Calu3 (cell line): ENCODE measurements at places on chromosomes 13 and 19.

- no peak for DNase-seq
These were observed 204.9 kb upstream of the KL start for GRCh38 chr13:32811297-32811800.

DNA sequence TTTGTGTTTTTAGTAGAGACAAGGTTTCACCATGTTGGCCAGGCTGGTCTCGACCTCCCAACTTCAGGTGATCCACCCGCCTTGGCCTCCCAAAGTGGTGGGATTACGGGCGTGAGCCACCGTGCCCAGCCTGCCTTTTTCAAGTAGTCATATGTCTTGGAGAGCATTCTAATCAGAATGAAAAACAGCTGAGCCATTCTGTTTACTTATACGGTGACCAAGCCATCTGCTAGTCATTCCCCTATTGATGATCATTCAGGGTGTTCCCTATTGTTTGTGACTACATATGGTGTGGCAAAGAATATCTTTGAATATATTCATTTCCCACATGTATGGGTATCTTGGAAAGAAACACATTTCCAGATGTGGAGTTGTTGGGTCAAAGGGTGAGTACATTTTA lies 17.2 kb downstream of the BLOC1S3 start:
- peak; percentile 19 for DNase-seq

DNA sequence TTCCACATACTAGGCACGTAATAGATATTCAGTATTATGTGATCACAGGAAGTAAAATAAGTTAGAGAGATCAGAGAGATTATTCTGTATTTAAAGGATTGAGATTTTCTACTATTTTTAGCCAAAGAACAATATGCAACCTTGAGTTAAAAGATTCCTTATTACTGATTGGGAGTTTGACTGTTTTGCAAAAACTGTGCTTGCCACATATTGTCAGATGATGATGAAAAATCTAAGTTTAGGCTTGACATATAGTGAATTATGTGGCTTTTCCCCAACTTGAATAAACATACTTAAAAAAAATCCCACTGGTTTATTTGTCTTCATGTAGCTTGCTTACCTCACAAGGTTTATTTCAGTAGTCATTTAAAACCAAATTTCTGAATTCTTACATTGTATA lies 194.4 kb downstream of the KCNRG start:
- DNase-seq = no peak

- no peak for DNase-seq
These were observed 1345.1 kb upstream of the PCDH20 start for GRCh38 chr13:62760724-62761123.

DNA sequence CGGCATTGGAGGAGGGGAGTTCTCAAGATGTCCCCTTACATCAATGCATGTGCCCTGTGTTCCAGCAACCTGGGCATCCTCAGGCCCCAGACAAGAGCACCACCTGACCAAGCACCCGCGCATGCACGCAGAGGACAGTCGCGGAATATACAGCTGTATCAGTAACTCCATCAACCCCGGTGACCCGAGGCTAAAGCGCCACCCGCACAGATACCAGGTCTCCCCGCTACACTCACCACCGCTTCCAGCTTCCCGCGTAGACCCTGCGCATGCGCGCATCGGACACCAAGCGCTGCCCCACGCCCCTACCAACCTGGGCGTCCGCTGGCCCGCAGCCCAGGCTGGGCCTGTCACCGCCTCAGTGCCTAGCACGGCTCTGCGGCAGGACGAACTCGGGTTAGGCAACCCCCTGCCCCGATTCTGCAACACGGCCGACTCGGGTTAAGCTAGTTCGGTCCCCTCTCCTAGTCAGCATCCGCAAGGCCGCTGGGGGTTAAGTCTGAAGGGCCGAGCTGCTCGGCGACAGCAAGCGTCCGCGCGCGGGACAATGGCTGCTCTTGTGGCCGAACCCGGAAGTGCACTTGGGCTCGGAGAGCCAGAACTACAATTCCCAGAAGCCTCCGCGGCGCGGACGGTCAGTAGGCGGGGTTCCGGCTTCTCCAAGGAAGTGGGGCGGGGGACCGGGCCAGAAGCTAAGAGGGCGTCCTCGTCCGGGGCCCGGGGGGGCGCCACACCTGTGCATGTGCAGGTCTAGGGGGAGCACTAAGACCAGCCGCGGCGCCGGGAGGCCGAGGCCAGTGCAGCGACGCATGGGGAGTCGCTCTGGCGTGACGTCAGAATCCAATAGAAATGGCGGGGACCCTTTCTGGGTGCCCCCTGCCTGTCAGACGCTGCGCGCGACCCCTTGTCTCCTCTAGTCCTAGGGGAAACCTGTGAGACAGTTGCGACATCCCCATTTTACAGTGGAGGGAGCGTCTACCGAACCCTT lies at the start of gene ZNF180:
ZNF180 (minus strand) TSS at position 561 of the 988 bp plus-strand sequence. CDS start 3,188 bp downstream, outside the sequence.
- peak; percentile 99 for DNase-seq

DNA sequence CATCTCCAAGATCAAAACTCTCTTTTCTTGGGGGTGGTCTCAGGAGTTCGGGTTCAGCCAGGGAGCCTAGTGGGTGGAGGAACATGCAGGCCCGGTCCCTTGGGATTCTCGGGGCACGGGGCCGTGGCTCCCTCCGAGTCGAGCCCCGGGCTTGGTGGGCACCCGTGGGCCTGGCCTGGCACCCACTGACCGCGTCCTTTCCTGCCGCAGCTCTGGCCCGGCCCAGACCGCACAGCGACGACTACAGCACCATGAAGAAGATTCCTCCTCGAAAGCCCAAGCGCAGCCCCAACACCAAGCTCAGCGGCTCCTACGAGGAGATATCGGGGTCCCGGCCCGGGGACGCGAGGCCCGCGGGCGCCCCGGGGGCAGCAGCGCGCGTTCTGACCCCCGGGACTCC lies 510.6 kb downstream of the MYO16 start:
- no peak for DNase-seq

- DNase-seq = peak; percentile 49
These were observed 7.8 kb upstream of the SLC44A2 start for GRCh38 chr19:10617409-10618121.

DNA sequence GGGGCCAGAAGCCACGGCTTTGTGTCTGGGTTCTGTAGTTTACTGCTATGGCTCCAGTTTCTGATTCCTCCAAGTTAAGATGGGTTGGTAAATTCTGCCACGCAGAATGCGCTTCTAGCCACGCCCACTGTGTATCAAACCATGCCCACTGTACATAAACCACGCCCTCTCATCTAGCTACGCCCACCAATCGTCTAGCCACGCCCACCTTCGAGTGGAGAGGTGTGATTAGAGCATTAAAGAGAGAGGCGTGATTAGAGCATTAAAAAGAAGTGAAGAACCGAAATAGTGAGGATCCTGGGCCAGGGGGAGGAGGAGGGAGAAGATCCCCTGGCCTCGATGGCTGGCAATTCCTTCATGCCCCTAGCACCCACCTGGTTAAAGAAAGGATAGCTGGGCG lies 43.7 kb upstream of the ADGRE5 start:
- no peak for DNase-seq

DNA sequence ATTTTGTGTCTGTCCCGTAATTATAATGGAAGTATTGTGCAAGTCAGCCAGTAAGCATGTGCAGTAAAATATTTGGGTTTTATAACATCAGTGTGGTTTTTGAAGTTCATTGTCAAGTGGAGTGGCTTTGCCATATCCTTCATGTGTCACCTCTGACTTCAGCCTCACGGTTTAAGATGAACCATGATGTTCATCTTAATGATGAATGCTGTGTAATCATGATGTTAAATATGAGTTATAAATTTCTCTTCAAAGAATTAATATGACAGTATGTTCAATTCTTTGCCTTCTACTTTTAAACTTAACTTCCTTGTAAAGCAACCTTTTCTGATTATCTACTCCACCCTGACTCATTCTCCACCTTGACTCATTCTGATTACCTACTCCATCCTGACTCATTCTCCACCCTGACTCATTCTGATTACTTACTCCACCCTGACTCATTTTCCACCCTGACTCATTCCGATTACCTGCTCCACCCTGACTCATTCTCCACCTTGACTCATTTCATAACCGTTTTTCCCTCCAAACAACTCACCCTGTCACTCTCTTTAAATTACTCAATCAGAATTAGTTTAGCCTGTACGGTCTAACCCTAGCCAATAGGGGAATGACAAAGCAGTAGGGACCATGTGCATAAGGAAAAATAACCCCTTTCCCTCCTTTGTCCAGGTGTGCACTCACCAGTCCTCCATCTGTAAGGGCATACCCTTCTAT lies 50.3 kb upstream of the ANKRD10 start:
- DNase-seq = peak; percentile 26

DNA sequence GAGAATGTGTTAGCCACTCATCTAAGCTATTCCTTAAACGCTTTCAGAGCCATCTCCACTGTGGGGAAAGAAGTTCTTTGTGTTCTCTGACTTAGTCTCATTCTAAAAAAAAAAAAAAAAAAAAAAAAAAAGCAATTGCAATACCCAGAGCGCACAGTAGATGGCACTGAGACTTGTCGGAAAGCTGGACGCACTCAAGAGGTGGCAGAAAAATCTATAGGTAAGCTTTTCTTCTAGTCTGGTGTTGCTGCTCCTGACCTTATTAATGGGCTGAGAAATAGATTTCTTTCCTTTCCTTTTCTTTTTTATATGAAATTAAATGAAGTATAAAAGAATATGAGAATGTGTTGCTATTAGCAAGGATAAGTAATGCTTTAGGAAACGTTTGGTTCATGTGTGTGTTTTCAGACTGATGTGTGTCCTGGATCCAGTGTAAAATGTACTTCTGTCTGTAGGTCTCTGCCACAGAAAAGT lies 4.7 kb upstream of the GJB2 start:
- no peak for DNase-seq

DNA sequence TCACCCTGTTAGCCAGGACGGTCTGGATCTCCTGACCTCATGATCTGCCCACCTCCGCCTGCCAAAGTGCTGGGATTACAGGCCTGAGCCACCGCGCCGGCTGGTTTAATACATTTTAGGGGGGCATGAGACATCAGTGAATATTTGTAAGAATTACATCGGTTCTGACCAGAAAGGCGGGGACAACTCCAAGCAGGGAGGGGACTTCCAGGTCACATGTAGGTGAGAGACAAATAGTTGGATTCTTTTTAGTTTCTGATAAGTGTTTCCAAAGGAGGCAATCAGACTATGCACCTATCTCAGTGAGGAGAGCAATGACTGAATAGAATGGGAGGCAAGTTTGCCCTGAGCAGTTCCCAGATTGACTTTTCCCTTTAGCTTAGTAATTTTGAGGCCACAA lies 3.7 kb upstream of the ZNF552 start:
- no peak for DNase-seq

- no peak for DNase-seq
These were observed 16.0 kb downstream of the TMEM272 start for GRCh38 chr13:51828730-51829567.

DNA sequence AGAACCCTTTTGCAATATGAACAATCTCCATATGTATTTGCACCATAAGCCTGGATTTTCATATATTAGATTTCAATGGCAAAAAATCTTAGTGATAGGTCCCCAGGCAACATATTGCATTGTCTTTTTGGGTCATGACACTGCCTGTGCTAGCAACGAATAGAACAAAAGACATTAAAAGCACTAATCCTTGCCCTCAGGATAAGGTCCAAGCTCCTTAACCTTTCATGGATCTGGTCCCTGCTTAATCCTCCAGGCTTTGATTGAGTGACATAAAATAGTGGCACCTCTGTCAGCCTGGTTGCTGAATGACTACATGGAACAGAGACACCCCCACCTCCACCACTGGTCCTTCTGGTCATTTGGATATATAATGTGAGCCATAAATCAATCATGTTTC lies 134.4 kb downstream of the RBM26 start:
- DNase-seq = no peak

DNA sequence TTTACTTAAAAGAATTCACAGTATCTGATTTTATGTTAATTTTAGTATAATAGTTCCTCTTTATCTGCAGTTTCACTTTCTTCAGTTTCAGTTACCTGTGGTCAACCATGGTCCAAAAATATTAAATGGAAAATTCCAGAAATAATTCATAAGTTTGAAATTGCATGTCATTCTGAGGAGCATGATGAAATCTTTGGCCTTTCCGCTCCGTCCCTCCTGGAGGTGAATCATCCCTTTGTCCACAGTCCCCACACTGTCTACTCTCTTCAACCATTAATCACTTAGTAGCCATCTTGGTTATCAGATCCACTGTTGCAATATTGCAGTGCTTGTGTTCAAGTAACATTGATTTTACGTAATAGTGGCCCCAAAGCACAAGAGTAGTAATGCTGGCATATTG lies 26.9 kb downstream of the SLITRK6 start:
- DNase-seq = no peak

DNA sequence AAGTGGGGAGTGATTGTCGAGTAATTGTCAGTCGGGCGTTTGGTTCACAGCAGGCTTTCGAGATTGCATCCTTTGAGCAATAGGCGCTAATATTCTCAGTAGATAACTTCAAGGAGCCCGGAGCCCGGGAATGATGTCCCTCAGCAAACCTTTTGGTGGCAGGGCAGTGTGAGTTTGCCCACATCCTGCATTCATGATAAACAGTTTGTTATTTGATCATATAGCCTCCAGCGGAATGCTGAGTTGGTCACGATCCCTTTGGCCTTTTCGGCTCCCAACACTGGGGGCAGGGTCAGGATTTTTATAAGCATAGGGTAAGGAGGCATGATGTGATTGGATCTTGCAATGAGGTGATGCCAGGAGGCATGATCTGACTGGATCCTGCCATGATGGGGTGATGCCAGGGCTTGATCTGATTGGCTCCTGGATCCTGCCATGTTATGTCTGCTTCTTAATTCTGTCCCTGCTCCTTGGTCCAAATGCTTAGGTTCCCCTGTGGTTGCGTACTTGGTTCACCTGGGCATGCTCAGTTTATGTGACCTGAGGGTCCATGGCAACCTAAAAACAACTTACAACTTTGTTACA lies 38.2 kb upstream of the IGSF23 start:
- no peak for DNase-seq

- no peak for DNase-seq
These were observed 34.7 kb downstream of the PHF11 start for GRCh38 chr13:49530457-49530856.

- peak; percentile 78 for DNase-seq
These were observed 36.4 kb upstream of the IGSF23 start for GRCh38 chr19:44576843-44577565.

- DNase-seq = peak; percentile 16
These were observed 6.9 kb upstream of the OVOL3 start for GRCh38 chr19:36103842-36104552.

DNA sequence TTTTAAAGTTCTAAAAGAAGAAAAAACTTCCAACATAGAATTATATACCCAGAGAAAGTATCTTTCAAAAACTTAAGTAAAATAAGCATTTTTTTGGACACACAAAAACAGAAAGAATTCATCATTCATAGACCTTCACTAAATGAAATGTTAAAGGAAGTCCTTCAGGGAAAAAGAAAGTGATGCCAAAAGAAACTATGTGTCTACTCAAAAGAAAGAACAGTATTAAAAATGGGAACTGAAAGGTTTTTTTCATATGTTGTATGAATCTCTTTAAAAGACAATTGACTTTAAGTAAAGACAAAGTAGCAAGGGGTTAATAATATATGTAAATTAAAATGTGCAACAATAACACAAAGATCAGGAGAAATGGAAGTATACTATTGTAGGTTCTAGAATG lies 96.5 kb downstream of the DHRS12 start:
- DNase-seq = no peak

- no peak for DNase-seq
These were observed 23.2 kb upstream of the MTUS2 start for GRCh38 chr13:28796938-28797257.
